ENCODE measurements at places on chromosomes 12 and 14.

DNA sequence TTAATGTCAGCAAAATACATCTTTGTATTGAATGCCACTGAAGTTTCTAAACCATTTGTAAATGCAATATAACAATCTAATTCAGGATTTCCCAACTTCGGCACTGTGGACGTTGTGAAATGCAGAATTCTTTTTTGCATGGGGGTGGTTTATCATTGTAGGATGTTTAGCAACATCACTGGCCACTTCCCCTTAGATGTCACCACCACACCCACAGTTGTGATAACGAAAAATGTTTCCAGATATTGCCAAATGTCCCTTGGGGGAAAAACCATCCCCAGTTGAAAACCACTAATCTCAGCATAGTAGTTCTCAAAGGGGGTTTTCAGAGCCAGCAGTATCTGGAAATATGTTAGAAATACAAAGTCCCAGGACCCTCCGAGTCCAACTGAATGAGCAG, 203.3 kb downstream of the NAV3 start:
- peak; percentile 88 for DNase-seq

GRCh38 chr12:58633479-58633878, 286.8 kb downstream of the LRIG3 start:
- DNase-seq, result no peak

- no peak for DNase-seq
Observed at GRCh38 chr12:78249578-78249977, 418.9 kb downstream of the NAV3 start.

DNA sequence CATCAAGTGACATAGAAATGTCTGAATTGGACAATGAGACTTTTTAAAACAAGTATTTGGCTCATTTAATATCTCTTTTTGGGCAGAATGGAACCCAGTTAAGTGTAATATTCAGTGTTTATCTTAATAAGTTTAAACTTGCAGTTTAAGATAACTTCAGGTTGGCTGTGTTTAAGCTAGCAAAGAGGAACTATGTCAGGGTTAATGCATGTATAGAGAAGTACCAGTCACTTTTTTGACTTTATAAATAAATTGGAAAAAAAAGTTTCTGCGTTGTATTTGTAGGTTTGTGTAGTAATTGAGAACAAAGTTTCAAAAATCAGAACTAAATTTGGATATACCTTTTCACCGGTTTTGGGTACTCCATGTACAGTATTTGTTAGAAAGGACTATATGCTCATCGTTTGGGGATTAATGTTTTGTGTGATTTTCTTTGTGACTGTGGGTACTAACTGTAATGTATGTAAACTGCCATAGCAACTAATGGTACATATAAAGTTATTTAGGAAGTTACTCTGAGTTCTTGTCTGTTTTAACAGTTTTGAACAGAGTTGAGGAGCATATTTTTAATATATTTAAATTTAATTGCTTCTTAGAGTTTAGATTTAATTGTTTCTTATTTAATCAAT, 4.5 kb downstream of the HMGA2 start:
- DNase-seq, result no peak

DNA sequence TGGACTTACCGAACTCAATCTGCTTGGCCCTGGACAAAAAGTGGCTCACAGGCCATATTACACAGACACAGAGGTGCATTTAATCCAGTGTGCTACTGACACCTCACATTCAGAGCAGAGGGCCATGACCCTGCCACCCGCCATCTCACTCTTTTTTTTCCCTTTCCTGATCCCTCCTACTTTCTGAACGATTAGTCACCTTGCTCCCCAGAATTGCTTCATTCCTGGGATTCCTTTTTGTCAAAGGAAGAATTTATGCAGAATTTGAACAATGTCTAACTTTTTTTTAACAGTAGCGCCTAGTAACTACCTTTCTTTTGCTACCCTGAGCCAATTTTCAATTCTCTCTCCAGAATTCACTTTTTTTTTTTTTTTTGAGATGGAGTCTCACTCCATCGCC, 4.6 kb downstream of the PKP2 start:
- DNase-seq, result no peak

DNA sequence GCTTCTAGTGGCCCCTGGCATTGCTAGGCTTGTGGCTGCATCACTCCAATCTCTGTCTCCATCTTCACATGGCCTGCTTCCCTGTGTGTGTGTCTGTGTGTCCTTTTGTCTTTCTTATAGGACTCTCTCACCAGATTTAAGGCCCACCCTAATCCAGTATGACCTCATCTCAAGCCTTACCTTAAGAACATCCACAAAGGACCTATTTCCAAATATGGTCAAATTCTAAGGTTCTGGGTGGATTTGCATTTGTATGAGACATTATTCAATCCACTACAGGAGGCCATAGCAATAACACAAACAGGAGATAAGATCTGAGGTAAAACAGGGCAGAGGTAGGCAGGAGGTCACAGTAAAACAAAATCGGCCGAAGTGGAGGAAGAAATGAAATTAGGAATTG, 375.9 kb downstream of the BTG1 start:
- DNase-seq, result no peak

DNA sequence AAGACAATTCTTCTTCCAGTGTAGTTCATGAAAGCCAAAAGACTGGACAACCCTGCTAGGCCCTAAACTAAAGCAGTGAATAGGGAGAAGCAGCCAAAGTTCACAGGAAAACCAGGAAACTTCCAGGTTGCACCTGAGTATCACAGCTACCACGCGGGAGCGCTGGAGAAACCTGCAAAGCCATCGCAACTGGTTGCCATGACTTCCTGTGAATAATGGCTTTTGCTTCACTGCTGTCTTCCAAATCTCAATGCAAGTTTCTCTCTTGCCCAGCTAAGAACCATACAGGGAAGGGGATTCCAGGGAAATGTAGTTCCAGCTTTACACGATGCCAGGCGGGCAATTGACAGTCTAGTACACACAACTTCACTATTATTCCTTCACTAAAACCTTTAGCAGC, 114.1 kb downstream of the GXYLT1 start:
- no peak for DNase-seq

DNA sequence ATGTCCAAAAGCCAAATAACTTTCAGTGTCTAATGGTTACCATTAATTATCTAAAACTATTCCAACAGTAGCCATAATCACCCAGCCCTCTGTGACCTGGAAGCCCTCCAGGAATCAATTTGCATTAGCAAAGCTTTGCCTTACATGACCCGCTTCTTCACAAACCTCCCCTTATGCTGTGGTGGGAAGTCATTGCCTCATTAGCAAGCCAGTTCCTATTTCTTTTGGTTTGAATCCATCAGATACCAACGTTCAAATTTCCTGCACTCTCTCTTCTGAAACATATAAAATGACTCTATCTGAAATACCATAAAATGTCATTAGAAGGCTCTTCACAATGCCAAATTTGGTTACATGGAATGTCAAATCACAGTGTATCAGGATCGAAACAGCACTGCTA, 268.3 kb upstream of the PRKD1 start:
- no peak for DNase-seq
